ENCODE measurements at places on chromosomes 2 and 18. TPM values are rescaled to one million over a fixed set of nuclear protein-coding genes. Genes with fewer than 3 reads are reported as not detected.

GRCh38 chr2:196403471-196403870 lies 232.1 kb upstream of the STK17B start:
- DNase-seq: no peak

GRCh38 chr2:145060876-145061275 lies 541.0 kb upstream of the ZEB2 start:
- no peak for DNase-seq

DNA sequence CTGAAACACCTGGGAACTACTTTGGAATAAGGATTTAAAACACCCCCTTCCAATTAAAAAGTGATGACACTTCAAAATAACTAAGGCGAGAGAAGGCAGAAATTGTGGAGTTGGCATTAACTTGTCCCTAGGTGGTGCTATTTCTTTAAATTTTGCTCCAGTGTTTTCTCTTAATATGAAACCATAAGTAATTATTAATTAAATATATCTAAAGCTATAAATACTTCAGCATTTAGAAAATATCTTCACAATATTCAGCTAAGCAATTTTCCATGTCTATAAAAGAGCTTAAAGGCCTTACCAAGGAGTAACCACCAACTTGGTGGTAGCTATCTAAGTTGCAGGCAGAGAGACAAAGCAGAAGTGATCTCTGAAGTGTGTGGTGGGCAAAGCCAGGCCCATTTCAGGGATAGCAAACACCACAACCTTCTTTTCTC lies 186.8 kb upstream of the PGAP1 start:
- DNase-seq: no peak

MPHOSPH10 gene
- total RNA-seq: 55.7 TPM

DNA sequence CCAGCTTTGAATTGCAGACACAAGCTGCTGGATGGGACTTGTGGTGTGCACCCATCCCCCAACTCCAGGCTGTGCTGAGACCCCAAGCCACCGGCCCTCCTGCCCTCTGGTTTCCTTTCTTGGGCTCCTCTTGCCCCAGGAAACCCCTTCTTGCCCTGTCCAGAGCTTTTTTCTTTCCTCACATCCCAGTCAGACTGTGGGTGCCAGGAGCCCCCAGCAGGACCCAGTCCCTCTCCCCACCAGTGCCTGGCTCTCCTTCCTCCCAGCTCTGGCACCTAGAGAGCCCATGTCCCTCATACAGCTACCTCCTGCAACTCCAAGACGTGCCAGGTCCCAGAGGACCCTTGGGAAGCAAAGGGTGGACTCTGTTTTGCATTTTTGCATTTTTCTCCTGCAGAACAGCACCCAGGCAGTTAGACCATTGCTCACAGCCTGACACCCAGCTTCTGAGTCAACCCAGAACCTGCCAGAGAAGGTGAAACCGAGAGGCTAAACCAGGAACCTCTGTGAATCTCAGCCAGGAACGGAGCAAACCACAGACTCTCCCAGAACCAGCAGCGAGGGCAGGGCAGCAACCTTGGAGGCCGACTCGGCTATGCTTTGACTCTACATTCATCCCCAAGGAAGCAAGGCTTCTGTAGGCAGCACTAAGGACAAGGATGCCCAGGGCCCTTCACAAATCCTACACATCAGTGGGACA lies 221.1 kb downstream of the ANAPC1 start:
- no peak for DNase-seq

GNLY gene
- 5.3 TPM for total RNA-seq

GRCh38 chr2:98502556-98503335 lies 58.1 kb downstream of the INPP4A start:
- no peak for DNase-seq

DNA sequence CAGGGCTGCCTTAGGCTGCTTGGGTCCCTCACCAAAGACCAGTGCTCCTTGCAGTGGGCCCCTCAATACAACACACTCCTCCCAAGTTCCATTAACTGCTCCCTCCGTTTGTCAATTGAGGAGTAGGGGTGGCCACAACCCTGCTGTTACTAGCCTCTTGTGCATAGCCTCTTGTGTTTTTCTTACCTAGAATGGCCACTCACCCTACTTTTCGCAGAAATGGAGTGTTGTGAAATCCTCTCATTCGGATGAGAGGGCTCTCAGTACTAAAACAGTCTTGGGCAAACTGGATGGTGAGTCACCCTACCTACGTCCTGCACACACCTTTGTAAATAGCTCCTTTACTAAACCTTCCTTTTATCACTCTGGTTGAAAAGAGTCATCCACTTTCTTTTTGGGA lies 253.9 kb downstream of the OSR1 start:
- no peak for DNase-seq

CD8B gene
- total RNA-seq: 456 TPM

IL1F10 gene
- not detected for total RNA-seq

PKDCC gene
- not detected for total RNA-seq

DNA sequence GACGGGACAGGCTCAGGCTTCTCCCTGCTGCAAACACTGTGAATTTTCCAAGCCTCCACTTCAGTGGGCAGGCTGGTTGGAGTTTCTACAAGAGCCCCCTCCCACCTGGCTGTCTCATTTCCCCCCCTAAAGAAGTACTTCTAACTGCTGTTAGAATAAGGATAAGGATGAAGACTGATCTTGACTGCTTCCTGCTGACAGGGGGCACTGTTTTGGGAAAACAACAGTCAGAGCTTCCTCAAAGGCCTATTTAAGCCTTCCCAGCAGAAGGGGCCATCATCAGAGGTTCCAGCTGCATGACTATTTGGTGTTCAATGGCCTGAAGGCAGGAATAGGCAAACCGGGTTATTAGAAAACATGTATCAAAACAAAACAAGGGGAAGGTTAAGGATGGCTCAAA lies 1162.8 kb downstream of the DSC3 start:
- DNase-seq: no peak

DNA sequence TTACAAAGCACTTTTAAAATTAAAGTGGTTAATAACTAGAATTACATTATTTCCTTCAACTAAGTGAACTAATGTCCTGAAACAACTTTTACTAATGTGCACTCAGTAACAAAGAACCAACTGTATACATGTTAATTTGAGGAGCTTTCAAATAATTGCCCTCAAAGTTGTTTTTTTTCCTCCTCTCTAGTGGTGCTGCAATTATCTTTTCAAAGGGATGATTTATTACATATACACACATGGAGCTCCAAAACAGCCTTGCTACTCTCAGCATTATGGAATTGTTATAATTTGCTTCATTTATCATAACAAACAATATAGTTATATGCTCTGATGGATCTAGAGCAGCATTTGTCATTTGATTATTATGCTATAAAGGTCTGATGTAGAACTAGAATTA lies 246.3 kb upstream of the RASGRP3 start:
- no peak for DNase-seq

GRCh38 chr2:126843081-126843480 lies 55.6 kb upstream of the TEX51 start:
- DNase-seq: no peak

GRCh38 chr18:34783501-34783900 lies 73.4 kb downstream of the DTNA start:
- DNase-seq: no peak

DNA sequence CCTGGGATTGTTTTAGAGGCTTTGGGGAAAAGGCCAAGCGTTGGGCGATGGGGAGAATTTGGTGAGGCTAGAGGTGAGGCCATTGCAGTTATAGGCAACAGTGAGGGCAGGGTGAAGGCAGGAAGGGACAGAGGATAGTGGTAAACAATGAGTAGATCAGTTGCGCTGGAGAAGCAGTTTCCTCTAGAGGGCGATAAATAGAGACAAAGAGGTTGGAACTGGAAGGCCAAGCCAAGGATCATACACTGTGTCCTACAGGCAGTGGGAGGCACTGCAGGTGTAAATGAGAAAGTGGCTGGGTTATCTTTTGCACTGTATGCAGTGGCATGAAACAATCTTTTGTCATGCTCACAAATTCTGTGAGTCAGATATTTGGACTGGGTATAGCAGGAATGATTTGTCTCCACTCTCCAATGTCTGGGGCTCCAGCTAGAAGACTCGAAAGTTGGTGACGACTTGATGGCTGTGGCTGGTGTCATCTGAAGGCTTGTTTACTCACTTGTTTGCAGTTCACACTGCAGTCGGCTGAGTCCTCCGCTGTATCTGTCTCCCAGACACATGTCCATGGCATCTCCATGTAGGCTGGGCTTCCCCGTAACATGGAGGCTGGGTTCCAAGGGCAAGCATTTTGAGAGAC lies 82.1 kb downstream of the TNP1 start:
- DNase-seq: no peak

GRCh38 chr2:166125557-166125956 lies 2.3 kb downstream of the SCN1A start:
- no peak for DNase-seq

- no peak for DNase-seq
These were observed 15.5 kb downstream of the PNO1 start for GRCh38 chr2:68172990-68173700.

SIX3 gene
- not detected for total RNA-seq

DNA sequence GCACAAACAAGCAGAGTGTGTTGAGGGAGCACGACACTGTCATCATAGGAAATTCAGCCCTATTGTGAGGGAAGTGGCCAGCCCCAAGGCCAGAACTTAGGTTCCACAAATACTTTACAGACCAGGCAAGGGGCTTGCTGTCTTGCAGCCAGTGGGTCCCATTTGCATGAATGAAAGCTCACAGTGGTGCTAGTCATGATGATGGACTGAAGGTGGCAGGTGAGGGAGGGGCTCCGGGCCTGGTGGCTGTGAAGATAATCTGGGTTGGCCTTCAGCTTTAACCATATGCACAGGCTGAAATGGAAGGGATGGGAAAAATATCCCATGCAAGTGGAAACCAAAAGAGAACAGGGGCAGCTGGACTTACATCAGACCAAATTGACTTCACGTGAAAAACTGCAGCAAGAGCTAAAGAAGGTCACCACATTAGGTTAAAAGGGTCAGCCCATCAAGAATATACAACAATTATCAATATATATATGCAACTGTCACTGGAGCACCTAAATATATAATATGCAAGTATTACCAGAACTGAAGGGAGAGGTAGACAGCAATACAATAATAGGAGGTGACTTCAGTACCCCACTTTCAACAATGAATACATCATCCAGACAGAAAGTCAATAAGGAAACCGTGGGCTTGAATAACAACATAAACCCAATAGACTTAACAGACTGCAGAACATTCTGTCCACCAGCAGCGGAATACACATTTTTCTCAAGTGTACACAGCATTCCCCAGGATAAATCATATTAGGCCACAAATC lies 39.6 kb downstream of the DCDC2C start:
- DNase-seq: no peak

DNA sequence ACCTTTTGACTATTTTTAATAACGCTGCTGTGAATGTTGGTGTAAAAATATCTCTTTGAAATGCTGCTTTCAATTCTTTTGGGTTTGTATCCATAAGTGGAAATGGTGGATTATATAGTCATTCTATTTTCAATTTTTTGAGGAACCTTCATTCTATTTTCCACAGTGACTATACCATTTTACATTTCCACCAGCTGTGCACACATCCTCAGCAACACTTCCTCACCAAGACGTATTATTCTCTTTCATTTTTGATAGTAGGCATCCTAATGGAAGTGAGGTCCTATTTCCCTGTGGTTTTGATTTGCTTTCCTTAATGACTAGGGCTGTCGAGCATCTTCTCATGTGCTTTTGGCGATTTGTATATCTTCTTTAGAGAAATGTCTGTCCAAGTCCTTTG lies 14.8 kb downstream of the CASP10 start:
- DNase-seq: no peak

D2HGDH gene
- total RNA-seq: 47.6 TPM

G6PC2 gene
- total RNA-seq: not detected

DNA sequence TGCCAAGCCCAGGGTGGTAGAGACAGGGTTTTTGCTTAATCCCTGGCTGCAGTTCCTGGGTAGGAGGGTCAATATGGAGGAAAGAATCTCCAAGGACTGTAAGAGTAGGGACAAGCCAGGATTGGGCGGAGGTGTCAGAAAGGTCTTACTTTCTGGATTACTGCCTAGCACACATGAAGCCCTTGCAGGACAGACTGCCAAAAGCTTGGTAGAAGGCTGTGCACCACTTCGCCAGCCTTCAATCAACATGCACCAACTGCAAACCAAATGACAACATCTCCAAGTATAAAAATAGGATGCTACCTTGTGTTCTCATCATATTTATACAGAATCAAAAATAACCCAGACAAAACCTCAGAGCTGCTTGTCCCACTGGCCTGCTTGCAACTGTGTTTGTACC lies 3.7 kb downstream of the ZNF142 start:
- no peak for DNase-seq

RAB17 gene
- total RNA-seq: not detected

DNA sequence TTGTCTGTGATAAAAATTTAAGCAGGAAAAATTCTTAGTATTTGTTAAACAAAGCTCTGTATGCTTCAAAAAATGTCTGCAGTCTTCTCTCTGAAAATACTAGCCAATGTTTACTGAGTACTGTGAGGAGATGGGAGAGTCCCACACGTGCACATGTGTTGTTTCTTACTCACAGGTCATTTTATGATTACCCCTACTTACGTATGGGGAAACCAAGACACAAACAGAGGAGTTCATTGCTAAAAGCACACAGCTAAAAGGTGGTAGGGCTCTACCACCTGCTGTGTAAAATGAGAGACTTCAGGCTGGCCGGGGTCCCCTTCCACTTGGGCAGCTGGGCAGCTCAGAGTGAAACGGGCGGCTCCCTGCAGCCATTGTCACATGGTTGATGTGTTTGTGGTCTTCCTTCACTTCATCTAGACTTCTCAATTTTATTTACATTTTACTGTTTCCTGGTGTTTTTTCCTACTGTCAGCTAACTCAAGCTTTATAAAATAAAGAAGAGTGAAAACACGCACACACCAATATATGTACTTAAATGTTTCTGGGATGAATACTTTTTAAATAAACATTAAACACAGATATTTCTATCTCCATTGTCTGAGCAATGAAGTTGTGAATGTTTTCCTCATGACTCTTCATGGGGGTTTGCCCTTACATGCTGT lies 71.2 kb downstream of the MBP start:
- no peak for DNase-seq

TMEM178A gene
- total RNA-seq: 0.47 TPM

DYNAP gene
- total RNA-seq: not detected

GRCh38 chr2:83686863-83687262 lies 772.2 kb downstream of the SUCLG1 start:
- DNase-seq: no peak

DNA sequence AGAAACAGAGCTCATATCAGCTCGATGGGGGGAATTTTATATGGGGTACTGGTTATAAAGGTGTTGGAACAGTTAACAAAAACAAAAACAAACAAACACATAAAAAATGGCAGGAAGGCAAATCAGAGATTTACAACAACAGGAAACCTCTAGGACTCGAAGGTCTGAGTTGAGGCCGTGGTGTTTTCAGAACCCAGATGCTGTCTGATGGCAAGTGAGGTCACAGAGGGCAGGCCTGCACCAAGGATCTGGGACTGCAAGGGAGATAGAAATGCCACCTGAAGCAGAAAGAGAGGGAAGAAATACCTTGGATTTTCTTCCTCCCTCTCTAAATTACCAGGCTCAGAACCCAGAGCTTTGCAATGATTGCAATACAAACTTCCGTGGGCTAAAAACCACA lies 429.5 kb downstream of the ZNF521 start:
- no peak for DNase-seq

- no peak for DNase-seq
These were observed 29.0 kb downstream of the TRABD2A start for GRCh38 chr2:84851876-84852275.

PAPOLG gene
- total RNA-seq: 37.7 TPM

COL4A4 gene
- total RNA-seq: 0.16 TPM

Data from naive thymus-derived CD8-positive, alpha-beta T cell (primary cell).